ENCODE measurements at places on chromosomes 4 and X.

- DNase-seq, result no peak
These were observed 629.7 kb downstream of the PCDH7 start for GRCh38 chr4:31349907-31350306.

- DNase-seq, result no peak
These were observed 65.4 kb upstream of the ENPP6 start for GRCh38 chr4:184282895-184283654.

- no peak for DNase-seq
These were observed 134.4 kb downstream of the TET2 start for GRCh38 chr4:105281124-105281415.

- DNase-seq, result no peak
These were observed 82.1 kb downstream of the VCX3B start for GRCh38 chrX:8546715-8547114.

DNA sequence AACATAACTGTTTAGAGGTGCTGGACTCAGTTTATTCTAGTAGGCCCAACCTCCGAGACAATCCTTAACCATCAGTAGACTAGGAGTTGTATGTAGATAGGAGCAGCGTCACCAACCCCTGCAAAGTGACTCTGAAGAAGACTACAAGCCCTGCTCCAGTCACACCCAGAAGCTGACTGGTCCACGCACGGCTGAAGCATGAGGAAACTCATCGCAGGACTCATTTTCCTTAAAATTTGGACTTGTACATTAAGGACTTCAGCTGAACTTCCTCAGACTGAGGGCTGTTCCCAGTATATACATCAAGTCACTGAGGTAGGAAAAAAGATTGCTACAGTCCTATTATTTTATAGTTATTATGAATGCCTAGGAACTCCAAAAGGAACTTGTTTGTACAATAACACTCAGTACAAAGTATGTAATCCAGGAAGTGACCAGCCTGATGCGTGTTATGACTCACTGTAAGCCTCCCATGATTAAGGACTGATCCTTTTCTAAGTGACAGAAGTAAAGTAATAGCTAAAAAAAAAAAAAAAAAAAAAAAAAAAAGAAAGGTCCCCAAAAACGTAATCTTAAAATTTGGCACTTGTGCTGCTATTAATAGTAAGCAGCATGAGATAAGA, 41.6 kb upstream of the UGT2B7 start:
- DNase-seq, result no peak

DNA sequence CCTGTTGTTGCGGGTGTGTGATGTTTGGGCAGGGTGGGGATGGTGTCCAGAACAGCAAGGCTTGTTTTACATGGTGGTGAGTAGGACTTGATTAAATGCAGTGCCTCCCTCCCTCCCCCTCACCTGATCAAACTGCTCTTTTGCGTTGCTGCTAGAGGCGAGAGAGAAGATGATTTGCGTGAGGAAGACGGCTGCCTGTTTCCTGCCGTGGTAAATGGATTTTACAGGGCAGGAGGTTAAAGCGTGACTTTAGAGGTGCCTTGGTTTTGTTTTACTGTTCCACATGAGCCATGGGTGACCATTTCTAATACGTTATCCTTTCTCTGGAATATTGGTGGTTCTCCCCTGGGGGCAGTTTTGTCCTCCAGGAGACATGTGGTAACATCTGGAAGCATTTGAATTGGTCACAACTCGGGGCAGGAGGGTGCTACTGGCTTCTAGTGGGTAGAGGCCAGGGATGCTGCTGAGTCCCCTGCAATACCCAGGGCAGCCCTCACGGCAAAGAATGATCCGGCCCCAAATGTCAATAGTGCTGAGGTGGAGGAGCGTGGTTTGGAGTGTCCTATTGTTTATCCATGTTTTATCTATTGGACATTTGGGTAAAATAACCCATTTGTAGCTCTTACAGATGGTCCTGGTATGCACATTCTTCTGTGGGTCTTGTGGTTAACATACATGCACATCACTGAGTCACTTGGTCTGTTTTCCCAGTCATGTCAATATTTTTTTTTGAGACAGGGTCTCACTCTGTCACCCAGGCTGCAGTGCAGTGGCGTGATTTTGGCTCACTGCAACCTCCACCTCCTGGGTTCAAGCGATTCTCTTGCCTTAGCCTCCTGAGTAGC, 73.7 kb downstream of the SHROOM2 start:
- no peak for DNase-seq

GRCh38 chr4:11743976-11744375, 315.3 kb upstream of the HS3ST1 start:
- no peak for DNase-seq

GRCh38 chr4:160180211-160180610, 1077.3 kb downstream of the RAPGEF2 start:
- DNase-seq, result no peak

DNA sequence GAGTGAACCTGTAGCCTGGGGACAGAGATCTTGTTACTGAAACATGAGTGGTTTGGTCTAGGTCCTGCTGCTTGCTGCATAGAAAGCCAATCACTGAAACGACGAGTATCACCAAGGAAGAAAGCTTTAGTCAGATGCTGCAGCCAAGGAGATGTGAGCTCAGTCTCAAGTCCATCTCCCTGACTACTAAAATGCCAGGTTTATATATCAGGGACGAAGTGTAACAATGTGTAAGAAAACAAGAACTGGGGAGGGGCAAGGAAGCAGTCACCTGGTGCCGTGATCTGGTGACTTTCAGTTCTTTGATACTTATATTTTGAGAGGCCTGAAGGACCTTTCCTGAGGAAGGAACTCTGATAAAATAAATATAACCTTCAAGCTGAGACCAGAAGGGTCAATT, 19.6 kb upstream of the ABRAXAS1 start:
- DNase-seq, result no peak

DNA sequence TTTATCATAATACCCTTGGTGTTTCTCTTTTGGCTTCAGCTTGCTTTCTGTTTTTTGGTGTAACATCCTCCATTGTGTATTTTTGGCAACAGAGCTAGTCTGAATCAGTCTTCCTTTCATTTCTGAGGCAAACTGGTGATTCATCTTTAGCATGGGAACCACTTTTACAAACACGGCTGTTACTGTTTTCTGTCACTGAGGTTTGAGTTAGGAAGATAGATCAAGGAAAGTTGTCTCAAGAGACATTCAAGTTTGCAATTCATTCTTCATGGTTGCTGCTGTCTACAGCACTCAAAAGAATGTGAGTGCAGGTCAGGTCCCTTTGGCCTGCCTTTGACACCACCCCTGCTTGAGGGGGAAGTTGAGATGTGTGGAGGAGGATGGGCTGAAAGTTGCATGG, 36.3 kb downstream of the IL21 start:
- no peak for DNase-seq

DNA sequence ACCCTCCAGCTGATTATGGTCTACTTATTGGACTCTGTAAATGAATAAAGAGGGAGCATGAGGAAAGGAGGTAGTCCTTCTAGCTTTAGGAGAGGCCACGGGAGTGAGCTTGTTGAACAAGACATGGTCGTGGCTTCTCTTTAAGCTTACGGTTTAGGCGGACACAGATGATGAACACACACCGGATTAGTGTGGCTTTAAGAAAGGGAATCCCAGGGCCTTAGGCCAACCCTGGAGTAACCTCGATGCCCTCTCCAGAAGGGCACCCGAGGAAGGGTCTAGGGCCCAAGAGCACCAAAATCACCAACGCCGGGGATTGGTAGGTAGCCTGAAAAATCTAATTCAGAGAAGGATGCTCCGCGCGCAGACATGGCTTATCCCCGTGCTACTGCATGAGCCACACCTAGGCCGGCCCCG, 39.4 kb downstream of the ERVMER34-1 start:
- DNase-seq, result no peak

DNA sequence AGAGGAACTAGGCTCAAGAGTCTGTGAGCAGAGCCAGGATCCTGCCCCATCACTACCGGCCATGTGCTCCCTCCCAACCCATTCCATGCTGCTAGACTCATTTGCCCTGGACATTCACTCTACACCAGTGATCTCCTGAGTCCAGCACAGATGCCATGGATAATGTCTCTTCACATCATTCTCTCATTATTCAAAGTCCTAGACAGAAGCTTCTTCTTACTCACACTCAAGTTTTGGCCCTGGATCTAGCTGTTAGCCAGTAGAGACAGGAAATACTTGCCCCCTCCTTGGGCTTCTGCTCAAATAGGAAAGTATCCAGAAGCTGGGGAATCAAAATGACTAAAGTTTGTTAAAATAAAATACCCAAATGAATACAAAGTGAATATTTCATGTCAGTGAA, 266.8 kb upstream of the LDB2 start:
- no peak for DNase-seq
